Natural killer cell (primary cell): ENCODE measurements at places on chromosomes 12 and 14. TPM values are rescaled to one million over a fixed set of nuclear protein-coding genes. Genes with fewer than 3 reads are reported as not detected.

GRCh38 chr14:102898776-102899515, 23.5 kb upstream of the AMN start:
- H3K27me3 ChIP-seq = no peaks in the 10 kb centered on the region
- H3K36me3 ChIP-seq = peaks cover 16% of the 10 kb centered on the region
- H3K27ac ChIP-seq = peak overlapping the region; percentile 10
- no peak for DNase-seq
- no peak overlapping the region for H3K4me3 ChIP-seq

DNA sequence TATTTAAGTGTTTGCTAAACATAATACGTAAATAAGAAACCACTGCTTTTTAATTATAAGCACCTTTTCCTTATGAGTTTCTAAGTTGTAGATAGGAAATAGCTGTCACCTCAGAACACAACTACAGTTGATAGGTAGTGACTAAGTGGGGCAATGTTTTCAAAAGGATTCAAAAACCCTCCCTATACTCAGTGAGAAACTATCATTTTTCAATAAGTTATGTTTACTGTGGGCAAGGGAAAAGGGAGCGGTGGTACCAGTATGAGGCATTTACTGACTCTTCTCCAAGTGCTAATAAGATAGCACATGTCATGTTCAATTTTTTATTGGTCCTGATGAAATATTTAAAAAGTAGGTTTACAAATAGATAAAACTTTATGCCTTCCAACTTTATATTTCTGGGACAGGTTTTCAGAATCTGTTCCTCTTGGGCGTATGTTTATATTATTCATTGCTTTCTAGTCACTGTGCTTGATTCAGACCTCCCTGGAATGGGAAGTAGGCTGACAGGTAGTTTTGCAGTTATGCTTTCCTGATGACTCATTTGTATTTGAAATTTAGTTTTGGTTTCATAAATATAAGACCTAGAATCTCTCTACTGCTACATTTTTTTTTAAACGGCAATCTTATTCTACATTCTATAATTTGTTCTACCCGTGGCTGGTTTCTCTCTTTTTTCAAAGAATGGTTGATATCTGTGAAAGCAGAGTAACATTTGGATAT, 153.1 kb downstream of the TMEM117 start:
- H3K27ac ChIP-seq = no peak overlapping the region
- no peak for DNase-seq
- no peaks in the 10 kb centered on the region for H3K36me3 ChIP-seq
- H3K4me3 ChIP-seq = no peak overlapping the region
- H3K4me1 ChIP-seq = no peaks in the 10 kb centered on the region

- H3K4me3 ChIP-seq = no peak overlapping the region
- no peak overlapping the region for H3K27ac ChIP-seq
- no peaks in the 10 kb centered on the region for H3K4me1 ChIP-seq
Observed at GRCh38 chr14:29548948-29549370, 378.7 kb downstream of the PRKD1 start.

DNA sequence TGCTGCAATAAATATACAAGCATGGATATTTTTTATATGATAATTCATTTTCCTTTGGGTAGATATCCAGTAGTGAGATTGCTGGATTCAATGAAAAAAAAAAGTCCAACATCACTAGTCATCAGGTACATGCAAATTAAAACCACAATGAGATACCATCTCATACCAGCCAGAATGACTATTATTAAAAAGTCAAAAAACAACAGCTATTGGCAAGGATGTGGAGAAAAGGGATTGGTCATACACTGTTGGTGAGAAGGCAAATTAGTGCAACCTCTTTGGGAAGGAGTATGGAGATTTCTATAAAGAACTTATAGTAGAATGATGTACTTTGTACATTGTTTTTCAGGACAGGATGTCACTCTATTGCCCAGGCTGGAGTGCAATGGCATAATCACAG, 531.2 kb upstream of the MGAT4C start:
- H3K4me3 ChIP-seq = no peak overlapping the region
- no peak overlapping the region for H3K27ac ChIP-seq
- H3K36me3 ChIP-seq = no peaks in the 10 kb centered on the region
- no peak for DNase-seq
- no peaks in the 10 kb centered on the region for H3K27me3 ChIP-seq

DNA sequence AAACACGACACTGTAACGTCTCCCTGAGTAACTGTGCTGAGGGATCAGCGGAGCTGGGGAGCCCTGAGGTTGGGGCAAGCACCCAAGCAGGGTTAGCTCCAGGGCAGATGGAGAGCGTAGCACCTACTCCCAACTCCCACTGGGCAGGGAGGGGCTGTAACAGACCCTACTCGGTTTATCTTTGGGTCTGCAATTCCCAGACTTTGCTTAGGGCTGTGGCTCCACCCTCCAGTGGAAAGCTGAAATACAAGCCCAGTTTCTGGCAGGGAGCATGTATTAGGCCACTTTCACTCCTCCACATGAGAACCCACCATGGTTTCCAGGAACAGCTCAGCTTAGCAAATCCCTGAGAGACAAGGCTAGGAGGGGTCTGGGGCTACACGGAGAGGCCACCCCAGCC, 17.3 kb upstream of the TC2N start:
- no peaks in the 10 kb centered on the region for H3K27me3 ChIP-seq
- no peak overlapping the region for H3K27ac ChIP-seq
- H3K4me1 ChIP-seq = peaks cover 20% of the 10 kb centered on the region
- no peaks in the 10 kb centered on the region for H3K36me3 ChIP-seq

GRCh38 chr14:69267492-69267891, 7.5 kb downstream of the GALNT16 start:
- no peaks in the 10 kb centered on the region for H3K4me1 ChIP-seq
- H3K36me3 ChIP-seq = no peaks in the 10 kb centered on the region
- no peak overlapping the region for H3K27ac ChIP-seq
- no peak for DNase-seq
- no peak overlapping the region for H3K4me3 ChIP-seq

Gene NYNRIN
- total RNA-seq = 0.53 TPM

Gene CBLN3
- 0.75 TPM for total RNA-seq

Gene AKAP5
- 16.3 TPM for total RNA-seq

Gene MMAB
- total RNA-seq = 18.3 TPM

Gene PLD4
- 7.2 TPM for total RNA-seq
